Right ventricle myocardium superior (tissue), 1 donor: ENCODE measurements at places on chromosomes 3 and 15.

DNA sequence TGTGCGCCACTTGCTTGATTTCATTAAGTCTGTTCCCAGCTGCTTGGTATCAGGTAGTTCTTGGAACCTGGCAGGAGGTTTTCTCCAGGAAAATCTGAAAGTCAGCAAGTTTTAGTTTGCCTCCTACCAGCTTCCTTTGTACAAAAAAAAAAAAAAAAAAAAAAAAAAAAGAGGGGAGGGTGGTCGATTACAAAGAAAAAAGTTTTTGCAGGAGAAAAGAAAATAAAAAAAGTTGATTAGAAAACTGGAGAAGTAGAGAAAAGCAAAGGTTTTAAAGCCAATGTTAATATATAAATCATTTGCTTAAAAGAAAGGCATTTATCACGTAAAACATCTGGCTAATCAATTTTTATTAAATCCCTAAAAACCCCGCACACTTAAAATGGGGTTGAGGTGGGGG is 5.9 kb downstream of the EPHA3 start:
- DNase-seq, result no peak

DNA sequence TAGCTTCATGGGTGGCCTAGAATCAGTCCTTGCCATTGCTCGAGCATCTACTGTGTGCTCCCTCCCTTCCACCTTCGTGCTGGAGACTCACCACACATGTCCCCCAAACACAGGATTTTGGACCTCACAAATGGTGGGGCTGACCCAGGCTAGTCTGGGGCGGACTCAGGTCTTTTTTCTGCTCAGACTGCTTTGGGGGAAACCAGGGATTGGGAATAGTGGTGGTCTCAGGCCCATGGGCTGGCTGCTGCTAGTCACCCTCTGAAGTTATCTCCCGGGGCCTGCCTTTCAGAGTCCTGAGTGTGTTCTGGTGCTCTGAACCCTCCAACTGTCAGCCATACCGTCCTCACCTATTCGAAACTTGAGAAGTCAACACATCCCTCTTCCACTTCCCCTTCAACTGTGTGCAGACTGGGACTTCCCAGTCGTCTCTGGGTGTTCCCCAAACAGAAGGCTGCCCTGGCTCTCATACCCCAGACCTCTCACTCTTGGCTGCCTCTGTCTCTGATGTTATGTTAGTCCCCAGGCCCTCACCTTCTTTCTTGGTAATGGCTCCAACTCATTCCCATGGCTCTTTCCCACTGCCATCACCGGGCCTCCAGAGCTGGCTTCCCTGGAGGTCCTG is 46.0 kb downstream of the PPCDC start:
- no peak for DNase-seq

- no peak for DNase-seq
Measured at GRCh38 chr3:141386611-141387111, 18.4 kb downstream of the ZBTB38 start.

DNA sequence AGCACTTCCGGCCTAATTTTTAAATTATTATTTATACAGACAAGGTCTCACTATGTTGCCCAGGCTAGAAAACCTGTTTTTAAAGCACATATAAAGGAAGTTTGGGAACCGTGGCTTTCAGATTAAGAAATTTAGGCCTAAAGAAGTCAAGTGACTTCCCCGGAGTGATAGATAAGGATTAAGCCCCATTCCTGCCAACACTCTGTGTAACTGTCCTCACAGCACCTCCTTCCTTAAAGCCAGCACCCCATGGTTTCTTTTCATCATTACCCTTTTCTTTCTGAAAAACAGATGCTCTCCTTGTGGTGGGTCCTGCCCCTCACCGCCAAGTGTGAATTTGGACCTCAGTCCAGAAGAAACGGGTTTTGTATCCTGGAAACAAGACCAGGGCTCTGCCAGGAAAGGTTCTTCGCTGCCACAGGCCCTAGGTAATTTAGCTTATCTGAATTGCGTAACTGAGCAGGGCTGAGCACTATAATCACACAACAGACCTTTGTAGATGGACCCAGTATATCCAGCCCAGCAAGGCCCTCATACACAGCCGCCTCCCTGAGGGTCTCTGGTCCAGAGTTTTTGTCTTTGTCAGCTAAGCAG is 231.3 kb downstream of the PLCL2 start:
- no peak for DNase-seq

GRCh38 chr3:1404270-1404962 is 311.6 kb downstream of the CNTN6 start:
- no peak for DNase-seq
